Hematopoietic multipotent progenitor cell treated with erythropoietin and hydrocortisone succinate and interleukin-3 and kit ligand, for 4 days (in vitro differentiated cells): ENCODE measurements at places on chromosomes 1 and 21.

DNA sequence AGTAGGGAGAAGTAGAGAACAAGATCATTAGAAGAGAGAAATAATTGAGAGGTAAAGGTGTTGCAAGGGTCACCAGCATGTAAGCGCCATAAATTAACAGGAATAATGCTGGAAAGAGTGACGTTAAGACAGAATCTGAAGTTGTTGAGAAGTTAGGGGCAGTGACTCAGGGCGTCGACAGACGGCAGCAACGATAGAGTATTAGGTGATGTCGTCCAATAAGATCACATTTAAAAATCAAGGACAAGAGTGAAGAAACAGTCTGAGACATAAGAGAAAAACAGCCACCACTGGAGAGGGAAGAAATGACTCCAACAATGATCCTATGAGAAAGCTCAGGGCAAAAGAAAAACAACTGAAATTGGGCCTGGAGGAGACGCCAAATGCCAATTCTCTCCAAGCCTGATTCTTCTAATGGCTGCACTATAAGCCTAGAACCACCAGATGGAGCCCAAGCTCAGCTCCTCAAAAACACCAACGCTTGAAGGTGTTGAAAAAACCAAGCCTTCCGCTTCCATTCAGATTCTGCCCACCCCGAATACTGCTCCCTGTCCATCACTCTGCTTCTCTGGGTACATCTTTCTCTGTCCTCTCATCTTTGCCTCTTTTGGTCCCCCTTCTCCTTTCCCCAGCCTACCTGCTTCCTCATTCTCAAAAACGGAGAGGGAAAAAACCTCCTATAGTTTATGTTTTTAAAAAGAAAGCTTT, 70.0 kb downstream of the LUZP1 start:
- DNase-seq = peak; percentile 87

- peak; percentile 59 for DNase-seq
Measured at GRCh38 chr1:160618763-160619274, 28.0 kb downstream of the SLAMF1 start.

DNA sequence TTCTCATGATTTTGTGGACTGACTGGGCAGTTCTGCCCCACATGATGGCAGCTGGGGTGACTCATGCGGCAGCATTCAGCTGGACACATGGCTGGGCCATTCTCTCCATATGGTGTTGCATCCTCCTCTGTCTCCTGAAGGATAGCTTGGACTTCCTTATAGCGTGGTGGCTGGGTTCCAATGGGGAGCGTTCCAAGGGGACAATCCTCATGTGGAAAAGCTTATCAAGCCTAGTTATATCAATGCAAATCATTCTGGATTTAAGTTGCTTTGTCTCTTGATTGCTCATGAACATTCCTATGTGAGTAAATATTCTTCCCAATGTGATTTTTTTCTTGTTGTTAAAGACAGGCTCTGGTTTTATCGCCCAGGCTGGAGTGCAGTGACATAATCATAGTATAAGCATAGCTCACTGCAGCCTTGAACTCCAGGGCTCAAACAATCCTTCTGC, 13.2 kb upstream of the SLC2A1 start:
- no peak for DNase-seq

DNA sequence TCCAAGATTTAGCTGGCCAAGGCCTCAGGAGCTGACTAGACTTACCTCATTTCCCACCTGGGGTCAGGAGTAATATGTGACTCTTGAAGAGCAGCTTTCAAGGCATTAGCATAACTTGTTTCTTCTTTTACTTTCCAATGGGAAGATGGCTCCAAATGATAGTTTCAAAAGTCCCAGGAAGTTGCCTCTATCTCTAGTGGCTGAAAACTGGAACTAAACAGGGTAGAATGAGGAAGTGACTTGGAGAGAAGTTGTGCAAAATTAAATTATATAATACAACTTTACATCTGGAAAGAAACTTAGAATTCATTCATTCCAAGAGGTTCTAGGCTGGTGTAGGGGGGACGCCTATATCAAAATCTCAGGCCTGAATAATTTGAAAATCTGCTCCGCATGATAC, 250.1 kb upstream of the FMN2 start:
- no peak for DNase-seq

GRCh38 chr21:35156293-35157278, 107.5 kb upstream of the RUNX1 start:
- no peak for DNase-seq

- no peak for DNase-seq
Measured at GRCh38 chr1:154492115-154492514, 9.9 kb upstream of the TDRD10 start.
